ENCODE measurements at places on chromosomes 12 and 14.

DNA sequence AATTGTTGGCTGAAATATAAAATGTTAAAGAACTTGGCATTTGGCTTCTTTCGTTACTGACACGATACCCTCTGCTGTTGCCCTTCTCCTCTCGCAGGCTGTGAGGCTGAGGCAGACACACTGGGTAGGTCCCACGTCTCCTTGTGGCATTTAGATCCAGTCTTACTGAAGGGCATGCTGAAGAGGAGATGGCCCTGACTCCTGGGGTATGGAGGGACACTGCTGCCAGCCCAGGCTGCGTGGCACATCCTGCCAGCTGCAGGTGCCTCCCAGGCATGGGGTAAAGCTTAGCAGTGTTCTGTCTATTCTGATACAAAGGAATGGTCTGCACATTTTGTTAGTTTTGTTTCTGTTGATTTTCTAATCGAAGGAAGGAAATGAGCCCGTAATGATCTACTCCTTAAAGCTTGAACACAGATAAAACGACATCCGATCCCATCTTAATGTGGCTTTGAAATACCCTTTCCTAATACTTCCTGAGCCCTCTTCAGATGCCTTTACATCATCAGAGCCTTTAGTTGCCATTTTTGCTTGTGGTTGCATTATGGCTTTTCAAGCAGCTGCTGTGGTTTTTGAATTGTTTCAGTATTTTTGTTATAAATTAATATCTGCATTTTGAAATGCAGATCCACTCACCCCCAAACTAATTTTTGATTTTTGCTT, 61.1 kb downstream of the WDR20 start:
- no peak for DNase-seq

GRCh38 chr14:75138492-75138891, 11.6 kb upstream of the NEK9 start:
- no peak for DNase-seq

GRCh38 chr14:21476523-21476924, 235 bp downstream of the RAB2B start:
- DNase-seq: peak; percentile 86

- no peak for DNase-seq
Observed at GRCh38 chr12:122012184-122012583, 9.5 kb upstream of the BCL7A start.

DNA sequence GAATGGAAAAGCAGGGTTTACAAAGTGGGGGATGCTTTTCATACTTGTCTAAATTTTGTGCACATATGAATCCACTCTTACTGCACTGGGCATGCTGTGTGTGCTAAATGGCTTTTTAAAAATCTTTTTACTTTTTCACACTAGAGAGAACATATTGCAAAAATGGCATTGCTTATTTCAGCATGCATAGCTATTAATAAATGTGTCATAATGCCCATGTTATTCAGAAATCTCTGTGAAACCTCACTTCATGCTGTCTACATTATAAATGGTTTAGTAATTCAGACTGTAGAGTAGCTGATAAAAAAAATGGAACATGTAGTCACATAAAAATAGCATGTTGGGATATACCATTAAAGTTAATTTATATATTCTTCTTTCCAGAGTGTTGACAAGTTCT, 593.8 kb downstream of the RPL10L start:
- no peak for DNase-seq

- DNase-seq: no peak
Observed at GRCh38 chr12:23099104-23099503, 474.1 kb downstream of the ETNK1 start.

- DNase-seq: no peak
Observed at GRCh38 chr14:104601786-104602185, 2.8 kb downstream of the TMEM179 start.

DNA sequence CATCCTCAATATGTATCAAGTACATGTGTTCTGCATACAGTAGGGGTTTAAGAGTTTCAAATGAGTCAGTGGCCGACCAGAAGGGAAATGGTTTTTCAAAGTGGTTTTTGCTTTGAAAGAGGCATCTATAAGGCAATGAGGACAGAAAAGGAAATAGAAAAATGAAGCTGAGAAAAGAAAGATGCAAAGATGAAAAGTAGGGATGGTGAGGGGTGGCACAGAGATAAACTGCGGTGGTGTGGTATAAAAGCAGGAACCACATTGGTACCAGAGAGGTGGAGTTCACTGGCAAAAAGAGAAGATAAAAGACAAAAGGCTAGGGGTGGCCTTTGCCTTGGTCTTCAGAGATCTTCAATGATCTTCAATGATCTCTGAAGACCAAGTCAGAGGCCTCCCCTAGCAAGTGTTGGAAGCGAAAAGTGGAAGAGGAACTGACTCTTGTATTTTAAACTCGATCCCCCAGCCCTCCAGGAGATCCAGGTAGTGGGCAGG, 144.0 kb upstream of the KRR1 start:
- DNase-seq: no peak

DNA sequence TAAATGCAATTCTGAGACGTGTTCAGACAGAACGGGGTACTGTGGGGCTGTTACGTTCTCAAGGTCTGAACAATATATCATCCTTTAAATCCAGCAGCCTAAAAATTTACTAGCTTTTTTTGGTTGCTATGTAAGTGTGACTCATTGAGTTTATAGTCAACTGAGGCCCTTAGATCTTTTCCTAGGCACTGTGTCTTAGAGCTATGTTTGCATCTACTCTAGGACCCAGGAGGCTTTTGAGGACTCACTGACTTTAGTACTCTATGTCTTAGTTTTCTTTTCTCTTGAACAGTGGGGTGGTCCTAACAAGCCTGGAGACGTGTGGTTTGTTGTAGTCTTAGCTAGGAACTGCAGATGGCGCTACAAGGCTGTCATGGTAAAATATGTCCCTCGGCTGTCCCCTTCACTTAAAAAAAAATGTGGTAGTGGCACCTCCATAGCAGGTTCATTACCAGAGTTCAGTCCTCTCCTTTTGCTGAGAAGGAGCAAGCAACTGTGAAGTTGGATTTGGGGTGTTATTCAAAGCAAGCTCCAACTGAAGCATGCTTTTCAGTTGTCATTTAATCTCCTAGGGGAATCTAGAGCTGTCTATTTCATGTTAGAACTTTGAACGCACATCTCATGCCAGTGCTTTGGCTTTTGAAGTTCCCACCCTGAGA, 8.7 kb upstream of the SPATS2 start:
- no peak for DNase-seq

Measured in uterus (tissue), 4 donors.